ENCODE measurements at places on chromosomes 5 and 9. TPM values are rescaled to one million over a fixed set of nuclear protein-coding genes. Genes with fewer than 3 reads are reported as not detected.

TRMO gene
- 12.7 TPM for total RNA-seq

ADRB2 gene
- total RNA-seq = 1.4 TPM

MCIDAS gene
- not detected for total RNA-seq

CYLC2 gene
- not detected for total RNA-seq

MYORG gene
- 8.1 TPM for total RNA-seq

MAP1B gene
- 36.4 TPM for total RNA-seq

EQTN gene
- total RNA-seq = 0.13 TPM

ZNF608 gene
- total RNA-seq = 19.5 TPM

THBS4 gene
- 315 TPM for total RNA-seq

PLPPR1 gene
- total RNA-seq = 2.3 TPM

GOLGA2 gene
- 91.9 TPM for total RNA-seq

PJA2 gene
- total RNA-seq = 92.2 TPM

GABBR2 gene
- 0.35 TPM for total RNA-seq

GNA14 gene
- total RNA-seq = 2.1 TPM

REXO4 gene
- total RNA-seq = 26.2 TPM

HAVCR2 gene
- 4.3 TPM for total RNA-seq

JADE2 gene
- total RNA-seq = 1.3 TPM

RAI14 gene
- total RNA-seq = 25.7 TPM

C8G gene
- 0.58 TPM for total RNA-seq

ODF2 gene
- total RNA-seq = 23.5 TPM

PCDHA13 gene
- total RNA-seq = 0.04 TPM

CDKN2B gene
- total RNA-seq = 0.31 TPM

NFIB gene
- 119 TPM for total RNA-seq

PCDHB13 gene
- total RNA-seq = 1.9 TPM

NSG2 gene
- 0.18 TPM for total RNA-seq

NUTM2F gene
- total RNA-seq = not detected

PCDHA6 gene
- total RNA-seq = 0.09 TPM

SMIM15 gene
- 30.1 TPM for total RNA-seq

MTRR gene
- total RNA-seq = 20.3 TPM

UHRF2 gene
- 32.8 TPM for total RNA-seq

RANBP17 gene
- 21.3 TPM for total RNA-seq

SELENOP gene
- 142 TPM for total RNA-seq

All from muscle of leg (tissue), 16 donors.